ENCODE measurements at places on chromosomes 6 and 20.

GRCh38 chr6:71886184-71887005 is at the start of gene RIMS1:
TSS of gene RIMS1 (plus strand) at chr6:71886550. CDS start at chr6:71887024, 474 bp downstream.
- no peak for DNase-seq

- DNase-seq: peak; percentile 31
Observed at GRCh38 chr6:3231247-3232016, 4.0 kb upstream of the TUBB2B start.

DNA sequence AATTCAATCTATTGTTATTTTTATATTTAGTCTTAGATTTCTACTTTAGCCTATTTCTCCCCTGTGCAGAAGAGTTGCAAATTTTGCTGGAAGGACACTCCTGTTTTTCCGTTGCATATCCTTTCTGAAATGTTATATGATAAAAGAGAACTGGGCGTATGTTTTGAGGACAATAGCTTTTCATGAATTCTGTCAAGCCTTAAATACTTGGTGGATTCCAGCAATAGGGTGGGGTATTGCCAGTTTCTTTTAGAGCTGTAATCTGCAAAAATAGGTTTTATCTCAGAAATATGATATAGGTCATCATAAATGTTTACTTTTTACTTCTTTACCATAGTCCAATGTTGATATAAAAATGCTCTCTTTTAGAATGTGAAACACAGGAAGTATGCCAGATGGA is 42.0 kb downstream of the VTA1 start:
- no peak for DNase-seq

- no peak for DNase-seq
Observed at GRCh38 chr6:35426074-35426473, 26.1 kb upstream of the FANCE start.

- no peak for DNase-seq
Observed at GRCh38 chr6:28525496-28526039, at the start of gene GPX5. TSS of gene GPX5 (plus strand) at chr6:28525881. CDS start at chr6:28526014, 133 bp downstream.

GRCh38 chr6:166435574-166435973 is 52.8 kb upstream of the MPC1 start:
- no peak for DNase-seq

DNA sequence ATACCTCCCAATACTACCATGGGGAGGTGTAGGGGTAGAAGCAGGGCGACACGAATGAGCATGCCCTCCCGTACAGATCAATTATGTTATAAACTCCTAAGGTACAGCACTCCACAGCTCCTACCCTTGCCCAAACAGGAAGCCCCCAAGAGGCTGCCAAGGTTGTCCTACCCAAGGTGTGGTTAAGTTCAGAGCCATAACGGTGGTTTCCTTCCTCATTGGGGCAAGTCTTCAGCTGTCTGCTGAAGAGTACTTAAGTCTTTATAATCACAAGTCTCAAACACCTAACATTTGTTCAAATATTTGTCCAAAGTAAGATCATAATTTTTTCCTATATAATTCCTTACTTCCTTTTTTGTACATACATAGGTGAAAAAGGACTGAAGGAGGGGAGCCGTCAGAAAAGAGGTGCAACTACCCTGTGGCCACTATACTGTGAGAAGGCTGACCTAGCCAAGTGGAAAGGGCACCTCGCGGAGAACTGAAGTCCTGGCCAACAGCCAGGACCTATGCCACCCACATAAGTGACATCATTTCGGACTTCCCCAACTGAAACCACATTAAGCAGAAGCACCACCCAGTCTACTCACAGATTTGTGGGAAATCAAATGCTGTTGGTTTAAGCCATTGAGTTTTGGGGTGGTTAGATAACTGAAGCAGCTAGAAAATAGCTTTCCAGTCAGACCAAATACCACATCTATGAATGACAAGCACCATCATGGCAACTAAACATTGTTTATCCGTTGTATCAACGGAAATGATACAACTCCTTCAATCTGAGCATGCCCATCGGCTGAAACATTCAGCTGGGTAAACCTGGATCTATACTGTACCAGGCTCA is 2.9 kb upstream of the RAB22A start:
- peak; percentile 29 for DNase-seq

DNA sequence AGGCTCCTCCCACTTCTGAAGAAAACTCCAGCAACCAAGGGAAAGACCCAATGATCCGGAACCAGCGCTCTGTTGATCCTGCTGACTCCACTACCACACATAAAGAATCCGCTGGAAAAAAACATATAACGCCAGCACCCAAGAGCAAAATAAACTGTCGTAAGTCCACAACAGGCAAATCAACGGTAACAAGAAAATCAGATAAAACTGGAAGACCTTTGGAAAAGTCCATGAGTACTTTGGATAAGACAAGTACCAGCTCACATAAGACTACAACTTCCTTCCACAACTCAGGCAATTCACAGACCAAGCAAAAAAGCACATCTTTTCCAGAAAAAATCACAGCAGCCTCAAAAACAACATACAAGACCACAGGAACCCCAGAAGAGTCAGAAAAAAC is 8.0 kb downstream of the MUCL3 start:
- DNase-seq: no peak

DNA sequence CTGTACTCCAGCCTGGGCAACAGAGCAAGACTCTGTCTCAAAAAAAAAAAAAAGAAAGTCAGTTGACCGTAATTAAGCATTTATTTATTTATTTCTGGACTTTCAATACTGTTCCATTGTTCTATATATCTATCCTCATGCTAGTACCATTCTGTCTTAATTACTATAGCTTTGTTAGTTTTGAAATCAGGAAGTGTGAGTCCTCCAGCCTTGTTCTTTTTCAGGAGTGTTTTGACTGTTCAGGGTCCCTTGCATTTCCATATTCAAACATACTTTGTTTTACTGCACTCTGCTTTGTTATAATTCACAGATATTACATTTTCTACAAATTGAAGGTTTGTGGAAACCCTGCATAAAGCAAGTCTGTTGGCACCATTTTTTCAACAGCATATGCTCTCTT is 36.7 kb upstream of the ASXL1 start:
- DNase-seq: no peak

- no peak for DNase-seq
Observed at GRCh38 chr20:31720486-31721407, 1.9 kb downstream of the BCL2L1 start.

DNA sequence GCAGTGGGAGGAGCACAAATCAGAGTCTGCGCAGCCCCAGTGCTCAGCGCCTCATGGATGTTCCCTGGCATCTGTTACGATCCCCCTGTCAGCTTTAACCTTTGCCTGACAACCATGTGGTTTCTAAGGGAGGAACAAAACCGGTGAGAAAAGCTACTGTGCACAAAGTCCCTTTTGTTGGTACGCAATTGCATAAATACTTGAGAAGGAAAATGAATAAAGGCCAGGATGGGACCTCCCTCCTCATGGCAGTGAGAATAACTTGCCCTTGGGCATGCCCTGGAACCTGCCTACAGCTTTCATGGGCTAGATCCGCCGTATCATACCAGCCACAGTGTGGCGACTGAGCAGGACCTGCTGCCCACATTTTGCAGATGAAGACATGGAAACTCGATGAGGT is 81.0 kb downstream of the RIN2 start:
- no peak for DNase-seq

DNA sequence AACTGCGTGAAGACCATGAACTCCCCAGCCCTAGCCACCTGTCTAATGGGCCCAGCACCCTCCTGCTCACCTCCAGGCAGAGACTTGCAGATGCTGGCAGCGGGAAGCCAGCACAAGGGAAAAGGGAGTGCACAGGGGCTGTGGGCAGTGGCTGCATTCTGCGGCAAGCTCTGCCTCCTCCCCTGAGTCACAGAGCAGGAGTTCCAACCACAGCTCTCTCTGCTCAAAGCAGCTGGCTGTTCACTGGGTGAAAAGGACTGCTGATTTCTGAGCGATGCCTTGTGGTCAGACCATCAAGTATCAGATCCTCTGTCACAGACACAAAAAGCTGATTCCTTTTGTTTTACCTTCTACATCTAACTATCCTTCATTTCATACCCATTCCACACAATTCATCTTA is 10.5 kb downstream of the NKX2-2 start:
- DNase-seq: peak; percentile 28

GRCh38 chr6:81969011-81969410 is 216.5 kb upstream of the TENT5A start:
- DNase-seq: no peak

DNA sequence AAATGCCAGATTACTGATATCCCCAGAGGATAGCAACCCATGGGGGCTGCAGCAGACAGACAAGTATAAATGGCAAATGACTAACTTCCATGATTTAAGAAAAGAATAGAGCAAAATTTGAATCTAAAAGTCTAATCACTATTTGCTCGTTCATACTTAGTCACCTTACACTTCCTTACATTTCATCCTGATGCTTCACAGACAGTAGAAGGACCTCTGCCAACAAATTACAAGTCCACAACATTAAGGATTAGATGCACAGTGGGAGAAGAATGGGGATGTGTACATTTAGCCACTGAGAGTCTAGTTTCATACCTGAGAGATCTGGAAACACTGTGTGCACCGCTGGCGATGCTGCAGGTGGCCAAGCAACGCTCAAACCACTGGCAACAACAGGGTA is 72.4 kb downstream of the FYN start:
- no peak for DNase-seq

DNA sequence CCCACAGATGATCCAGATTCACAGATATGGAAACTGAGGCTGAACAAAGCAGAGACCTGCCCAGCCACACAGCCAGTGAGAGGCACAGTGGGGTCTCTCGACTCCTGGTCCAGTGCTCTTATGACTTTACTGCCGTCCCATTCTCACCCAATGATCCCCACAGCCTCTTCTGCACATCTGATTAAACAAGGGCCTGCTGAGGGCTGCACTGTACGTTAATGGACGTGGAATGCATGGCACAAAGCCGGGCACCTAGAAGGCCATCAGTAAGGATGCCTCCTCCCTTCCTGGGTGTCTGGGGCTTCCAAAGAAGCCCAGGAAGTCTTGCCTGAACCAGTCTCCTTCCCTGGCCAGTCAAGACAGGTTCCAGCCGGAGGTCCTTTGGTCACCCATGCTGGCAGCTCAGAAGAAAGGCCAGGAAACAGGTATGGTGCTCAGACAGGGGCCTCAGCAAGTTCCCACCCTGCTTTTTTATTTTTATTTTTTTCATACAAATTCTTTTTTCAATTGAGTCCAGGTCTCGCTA is 3.8 kb downstream of the TFEB start:
- no peak for DNase-seq
